ENCODE measurements at places on chromosomes 6 and 20.

DNA sequence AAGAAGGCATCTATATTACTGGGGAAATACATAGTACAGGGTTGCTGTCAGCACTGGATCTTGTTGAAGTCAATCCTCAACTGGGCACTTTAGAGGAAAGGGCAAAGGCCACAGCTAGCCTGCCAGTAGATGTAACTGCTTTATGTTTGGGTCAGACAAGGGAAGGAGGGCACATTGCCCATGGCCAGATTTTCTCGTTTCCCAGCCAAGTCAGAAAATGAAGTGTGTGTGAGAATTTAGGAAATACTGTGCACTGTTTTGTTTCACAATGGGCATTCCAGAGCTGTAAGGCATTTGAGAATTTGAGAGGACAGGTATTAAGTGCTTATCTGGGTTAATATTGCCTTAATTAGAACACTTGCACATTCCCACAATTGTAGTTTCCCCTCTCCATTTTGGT lies 183.9 kb upstream of the MCHR2 start:
- DNase-seq: no peak

- peak; percentile 35 for DNase-seq
Measured at GRCh38 chr6:136921381-136921935, 643 bp upstream of the SLC35D3 start.

- DNase-seq: no peak
Measured at GRCh38 chr6:107511511-107511993, 21.6 kb downstream of the SOBP start.

DNA sequence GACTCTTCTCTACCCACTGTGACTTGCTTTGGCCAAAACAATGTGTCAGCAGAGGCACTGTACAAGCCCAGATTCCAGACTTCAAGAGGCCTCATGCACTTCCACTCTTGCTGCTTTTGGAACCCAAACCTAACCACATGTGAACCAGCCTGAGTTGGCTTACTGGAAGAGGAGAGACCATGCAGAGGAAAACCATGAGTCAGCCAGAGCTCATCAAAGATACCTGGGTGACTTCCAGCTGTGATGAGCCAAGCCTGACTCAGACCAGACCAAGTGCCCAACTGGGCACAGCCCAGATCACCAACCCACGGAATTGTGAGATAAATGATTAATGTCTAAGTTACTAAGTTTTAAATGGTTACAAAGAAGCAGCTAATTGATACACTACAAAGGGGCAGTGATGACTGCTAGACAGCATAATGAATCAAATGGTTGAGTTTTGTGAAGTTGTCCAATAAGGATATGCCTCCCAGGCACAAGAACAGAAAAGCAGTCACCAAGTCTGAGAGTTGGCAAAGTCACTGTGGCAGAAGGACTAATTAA lies 16.2 kb upstream of the BEND6 start:
- DNase-seq: peak; percentile 32

DNA sequence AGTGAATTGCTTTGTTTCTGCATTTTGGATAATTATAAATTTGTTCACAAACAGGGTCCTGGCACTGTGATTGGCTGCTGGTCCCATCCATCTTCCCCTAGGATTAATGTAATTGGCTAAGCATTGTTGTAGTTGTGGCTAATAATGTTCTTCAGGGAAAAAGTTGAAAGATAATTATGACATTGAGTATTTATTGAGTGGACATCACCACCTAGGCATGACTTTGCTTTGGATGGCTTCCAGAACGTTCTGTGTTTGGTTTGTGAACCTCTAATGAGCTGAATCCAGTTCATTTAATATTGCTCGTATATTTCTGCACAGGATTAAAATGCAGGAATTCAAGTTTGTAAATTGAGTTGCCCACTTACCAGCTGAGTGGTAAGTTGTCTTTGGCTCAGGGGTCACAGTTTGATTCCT lies 55.1 kb downstream of the ARID1B start:
- no peak for DNase-seq

GRCh38 chr6:33289784-33290315 lies 449 bp downstream of the PFDN6 start:
- peak; percentile 68 for DNase-seq

- no peak for DNase-seq
Measured at GRCh38 chr20:7798176-7798575, 142.1 kb downstream of the HAO1 start.

All from hematopoietic multipotent progenitor cell treated with erythropoietin and hydrocortisone succinate and interleukin-3 and kit ligand, for 6 days (in vitro differentiated cells).